IPS DF 6.9 (cell line): ENCODE measurements at places on chromosomes 1 and 21.

DNA sequence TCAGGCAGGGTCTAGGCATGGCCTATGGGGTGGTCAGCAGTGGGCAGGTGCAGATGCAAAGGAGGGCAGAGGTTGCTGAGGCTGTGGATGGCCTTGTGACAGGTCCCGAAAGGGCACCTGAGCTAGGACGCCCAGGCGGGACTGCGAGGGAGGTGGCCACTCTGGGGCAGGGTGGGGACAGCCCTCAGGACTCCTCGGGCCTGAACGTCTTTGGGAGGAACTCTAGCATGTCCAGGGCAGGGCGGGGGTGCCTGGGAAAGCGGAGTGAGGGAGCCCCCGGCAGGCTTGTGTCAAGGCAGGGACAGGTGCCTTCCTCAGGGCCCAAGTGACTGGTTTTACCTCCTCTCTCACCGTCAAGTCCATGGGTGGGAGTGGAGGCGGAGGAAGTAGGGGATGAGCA is 125.4 kb upstream of the WNT4 start:
- no peak for DNase-seq

GRCh38 chr1:109399326-109399957 is 1.7 kb upstream of the SORT1 start:
- no peak for DNase-seq

DNA sequence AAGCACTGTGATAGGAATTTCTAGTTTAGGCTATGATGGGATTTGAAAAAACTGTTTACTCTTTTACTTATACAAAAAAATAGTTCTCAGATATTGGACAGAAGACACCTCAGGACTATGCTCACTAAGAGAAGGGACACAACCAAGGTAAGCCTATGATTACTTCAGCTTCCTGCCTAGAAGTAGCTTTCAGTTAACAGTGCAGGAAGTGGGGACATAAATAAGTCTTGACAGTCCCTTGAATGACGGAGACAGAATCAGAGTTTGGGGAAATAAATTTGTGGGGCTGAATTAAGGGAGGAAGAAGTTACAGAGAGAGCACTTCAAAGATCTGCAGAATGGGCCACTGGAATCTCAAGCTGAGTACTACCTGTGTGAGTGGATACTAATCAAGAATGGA is 53.8 kb upstream of the OLFM3 start:
- DNase-seq = no peak

- peak; percentile 47 for DNase-seq
These were observed 134.7 kb downstream of the KAZN start for GRCh38 chr1:14733048-14733778.

DNA sequence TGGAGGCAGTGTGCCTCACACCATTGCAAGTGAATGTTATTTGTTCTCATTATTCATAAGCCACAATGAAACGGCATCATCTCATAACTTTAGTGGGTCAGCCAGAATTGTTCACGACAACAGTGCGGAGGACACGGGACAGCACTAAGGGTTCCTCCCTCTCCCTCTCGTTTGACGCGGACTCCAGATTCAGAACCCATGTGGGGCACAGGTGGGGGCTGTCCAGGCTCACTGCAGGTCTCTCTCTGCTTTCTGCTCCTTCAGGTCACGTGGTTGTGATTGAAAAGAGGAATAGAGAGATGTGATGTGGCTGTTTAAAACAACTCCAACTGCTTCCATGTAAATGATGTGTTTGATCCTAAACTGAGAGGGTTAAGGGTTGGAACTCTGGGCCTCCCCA is 13.5 kb downstream of the RUNX1 start:
- no peak for DNase-seq

GRCh38 chr1:18532390-18533170 is 51.9 kb downstream of the KLHDC7A start:
- DNase-seq = no peak

DNA sequence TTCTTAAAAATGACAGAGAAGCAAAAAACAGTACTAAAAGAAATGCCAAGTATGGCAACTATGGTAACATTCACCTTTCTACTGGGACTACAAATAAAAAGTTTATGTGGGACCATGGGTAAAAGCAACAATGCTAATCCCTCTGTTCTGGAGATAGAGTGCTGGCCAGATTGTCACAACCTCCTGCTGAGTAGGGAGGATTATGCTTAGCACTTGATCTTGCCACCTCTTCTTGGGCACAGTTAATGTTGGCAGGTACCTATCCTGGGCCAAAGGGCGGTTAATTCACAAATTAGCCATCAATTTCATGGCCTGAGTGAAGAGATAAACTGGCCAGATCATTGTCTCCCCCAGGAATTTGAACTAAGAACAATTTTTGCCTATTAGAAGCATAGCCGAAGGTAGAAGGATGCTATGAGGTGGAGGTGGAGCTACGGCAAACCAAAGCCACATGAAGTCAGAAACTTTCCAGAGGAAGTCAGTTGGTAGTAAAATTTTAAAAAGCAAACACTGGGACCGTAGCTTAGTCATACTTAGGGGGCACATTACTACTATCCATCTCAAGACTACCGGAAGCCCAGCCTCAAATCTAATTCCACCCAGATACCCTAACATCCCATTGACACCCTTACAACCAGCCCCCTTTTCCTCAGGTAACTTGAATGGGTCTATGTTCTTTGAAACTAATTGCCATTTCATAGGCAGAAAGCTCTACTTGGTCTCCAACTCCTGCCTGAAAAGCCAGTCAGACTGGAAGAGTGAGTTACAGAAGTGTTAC is 2.7 kb downstream of the SCYL3 start:
- no peak for DNase-seq

DNA sequence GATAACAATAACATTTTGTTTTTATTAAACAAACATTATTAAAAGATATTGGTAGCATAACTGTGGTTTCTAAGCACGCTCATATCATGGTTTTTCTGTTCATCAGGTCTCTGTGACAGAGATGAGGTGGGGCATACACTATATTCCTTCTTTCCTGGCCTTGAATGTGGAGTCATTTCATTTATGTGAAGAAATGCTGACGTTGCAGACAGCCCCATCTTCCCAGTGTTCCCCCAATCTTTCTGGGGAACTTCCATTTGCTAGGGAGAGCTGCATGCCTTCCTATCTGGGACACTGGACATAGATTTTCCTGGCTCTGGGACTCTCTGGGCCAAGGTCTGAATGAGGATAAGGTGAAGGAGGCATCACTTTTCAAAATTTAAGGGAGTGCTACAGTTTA is 30.4 kb downstream of the PIGM start:
- no peak for DNase-seq

DNA sequence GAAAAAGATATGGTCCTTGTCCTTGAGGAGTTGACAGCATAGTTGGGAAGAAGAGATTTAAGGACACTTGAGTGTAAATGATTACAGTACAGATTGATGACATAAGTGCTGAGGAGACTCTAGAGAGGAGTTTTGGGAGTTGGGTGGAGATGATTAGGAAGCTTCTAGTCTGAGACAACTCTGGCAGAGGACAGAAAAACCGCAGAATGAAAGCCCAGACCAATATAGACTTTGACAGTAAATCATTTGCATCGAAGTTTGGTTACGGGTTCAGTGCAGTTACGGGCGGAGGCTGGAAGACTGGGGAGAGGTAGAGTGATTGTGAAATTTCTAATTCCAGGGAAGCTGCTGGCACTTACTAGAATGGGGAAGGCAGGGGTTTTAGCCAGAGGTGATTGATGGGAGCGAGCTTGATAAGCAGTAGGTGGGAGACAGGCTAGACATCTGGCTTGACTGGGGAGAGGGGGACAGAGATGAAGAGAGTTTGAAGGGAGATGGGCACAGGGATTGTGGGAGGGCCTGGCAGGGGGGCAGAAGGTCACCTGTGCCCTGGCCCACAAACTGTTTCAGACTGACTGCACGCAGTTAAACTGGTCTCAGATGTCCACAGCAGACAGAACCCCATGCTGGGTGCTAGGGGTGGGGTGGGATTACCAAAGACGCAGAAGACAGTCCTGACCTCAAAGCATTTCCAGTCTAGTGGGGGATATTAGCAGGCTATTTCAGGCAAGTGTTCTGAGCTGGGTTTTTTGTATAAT is 20.1 kb downstream of the SH2D2A start:
- DNase-seq = no peak

DNA sequence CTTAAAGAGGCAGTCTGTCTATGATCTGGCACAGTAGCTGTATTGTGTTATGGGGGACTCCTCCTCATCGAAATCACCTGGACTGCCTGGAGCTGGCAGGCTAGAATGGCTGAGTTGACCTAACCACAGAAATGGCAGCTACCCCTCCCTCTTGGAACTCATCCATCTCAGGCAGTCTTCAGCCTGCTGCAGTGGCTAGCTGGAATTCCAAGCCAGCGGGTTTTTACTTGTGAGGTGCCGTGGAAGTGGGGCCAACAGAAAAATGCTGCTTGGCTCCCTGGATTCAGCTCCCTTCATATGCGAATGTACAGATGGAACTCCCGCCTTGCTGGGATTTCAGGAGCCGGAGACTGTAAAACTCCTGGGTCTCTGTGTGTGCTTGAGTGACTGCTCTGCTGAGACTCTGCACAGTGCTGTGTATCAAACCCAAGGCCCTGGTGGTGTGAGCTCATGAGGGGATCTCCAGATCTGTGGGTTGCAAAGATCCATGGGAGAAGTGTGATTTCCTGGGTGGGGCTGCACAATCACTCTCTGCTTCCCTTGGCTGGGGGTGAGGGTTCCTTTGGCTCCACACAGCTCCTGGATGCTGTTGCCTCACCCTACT is 316.9 kb downstream of the CTH start:
- no peak for DNase-seq

- no peak for DNase-seq
These were observed 30.2 kb upstream of the RNF187 start for GRCh38 chr1:228457017-228457395.

DNA sequence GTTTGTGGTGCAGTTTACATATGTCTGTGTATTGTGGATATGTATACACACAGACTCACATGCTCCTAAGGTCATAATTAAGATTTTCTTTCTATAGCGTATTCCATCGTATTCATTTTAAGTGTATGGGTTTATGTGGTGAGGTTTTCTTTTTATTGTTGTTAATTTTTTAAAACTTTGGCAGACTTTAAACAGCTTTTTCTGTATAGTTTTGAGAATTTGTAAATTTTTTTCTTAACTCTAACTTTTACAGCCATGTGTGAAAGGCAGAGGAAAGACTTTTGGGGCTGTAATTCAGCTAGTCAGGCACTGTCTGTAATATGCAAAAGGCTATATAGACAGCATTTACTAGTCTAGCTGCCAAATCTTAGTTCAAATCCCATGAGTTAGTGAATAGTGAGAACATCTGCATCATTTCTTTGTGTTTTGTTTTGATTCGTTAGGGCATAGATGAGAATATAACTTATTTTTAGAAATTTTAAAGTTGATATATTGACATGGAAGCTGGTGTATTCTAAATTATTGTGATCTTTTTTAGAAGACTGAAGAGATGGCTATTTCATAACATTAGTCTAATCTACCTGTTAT is 2.3 kb downstream of the MAGI3 start:
- DNase-seq = no peak

GRCh38 chr1:995665-996633 is 3.9 kb downstream of the HES4 start:
- no peak for DNase-seq

- DNase-seq = no peak
These were observed 544.8 kb upstream of the CAMK1G start for GRCh38 chr1:209038735-209039134.

DNA sequence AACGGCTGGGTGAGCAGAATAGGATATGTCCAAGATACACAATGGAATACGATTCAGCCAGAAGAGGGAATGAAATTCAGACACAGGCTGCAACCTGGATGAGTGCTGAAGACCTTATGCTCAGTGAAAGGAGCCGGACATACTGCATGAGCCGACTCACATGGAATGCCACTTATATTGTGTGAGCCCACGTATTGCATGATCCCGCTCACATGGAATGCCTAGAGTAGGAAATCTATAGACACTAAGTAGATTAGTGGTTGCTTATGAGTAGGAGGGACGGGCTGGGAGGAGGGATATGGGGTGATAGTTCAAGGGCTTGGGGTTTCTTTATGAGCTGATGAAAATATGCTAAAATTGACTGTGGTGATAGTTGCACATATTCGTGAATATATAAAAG is 26.8 kb downstream of the TMPRSS2 start:
- DNase-seq = no peak

GRCh38 chr1:154953611-154954038 is 2.3 kb downstream of the PBXIP1 start:
- no peak for DNase-seq

DNA sequence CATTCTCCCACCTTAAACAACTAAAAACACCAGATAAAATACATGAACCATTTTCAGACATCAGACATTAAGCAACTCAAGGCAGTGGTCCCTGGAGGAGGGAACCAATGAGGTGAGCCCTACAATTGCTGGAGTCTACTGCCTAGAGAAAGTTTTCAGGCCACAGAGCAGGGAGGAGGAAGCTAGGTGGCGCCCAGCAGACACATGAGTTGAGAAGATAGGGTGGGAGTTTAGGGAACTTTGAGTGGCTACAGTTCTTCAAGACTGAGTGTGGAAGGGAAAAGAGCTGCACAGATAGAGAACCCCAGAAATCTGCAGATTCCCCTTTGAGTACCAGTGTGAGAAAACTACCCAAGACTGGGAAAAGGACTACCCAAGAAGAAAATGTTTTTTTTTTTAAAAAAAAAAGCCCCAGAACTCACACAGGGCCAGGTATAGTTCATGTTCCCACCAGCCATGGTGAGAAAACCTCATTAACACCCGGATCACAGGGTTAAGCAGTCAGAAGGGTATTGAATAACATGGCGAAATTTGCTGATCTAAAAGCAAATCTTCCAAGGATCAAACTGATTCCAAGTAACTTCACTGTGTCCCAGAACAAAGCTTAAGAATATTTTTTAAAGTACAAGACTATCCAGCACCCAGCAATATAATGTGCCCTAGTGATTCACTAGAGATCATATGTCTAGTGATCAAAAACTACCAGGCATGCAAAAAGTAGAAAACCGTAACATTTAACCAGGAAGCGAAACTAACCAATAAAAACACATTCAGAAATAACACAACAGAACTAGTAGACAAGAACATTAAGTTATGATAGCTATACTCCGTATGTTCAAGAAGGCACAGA is 12.0 kb downstream of the ALDH9A1 start:
- DNase-seq = no peak

GRCh38 chr1:200281201-200281835 is 128.5 kb downstream of the ZNF281 start:
- no peak for DNase-seq

GRCh38 chr21:38570596-38570995 is 72.3 kb upstream of the ERG start:
- DNase-seq = no peak

GRCh38 chr1:200488375-200489165 is 78.7 kb upstream of the ZNF281 start:
- no peak for DNase-seq

DNA sequence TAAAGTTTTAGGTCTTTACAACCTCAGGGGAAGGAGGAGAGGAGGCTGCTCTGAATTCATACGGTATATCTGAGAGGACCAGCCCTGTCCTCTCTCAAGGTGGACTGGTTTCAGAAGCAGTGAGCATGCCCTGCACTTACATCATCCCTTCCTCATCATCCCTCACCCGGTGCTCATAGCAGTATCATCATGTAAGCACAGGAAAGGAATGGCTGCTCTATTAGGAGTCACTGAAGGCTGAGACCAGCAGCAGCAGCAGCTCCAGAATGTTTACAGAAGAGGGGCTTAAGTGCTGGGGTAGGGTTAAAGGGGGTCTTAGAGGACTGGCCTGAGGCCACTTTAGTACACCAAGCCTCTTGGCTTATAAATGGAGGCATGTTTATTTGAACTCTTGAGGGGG is 185.9 kb downstream of the AK5 start:
- no peak for DNase-seq

- DNase-seq = no peak
These were observed 210.9 kb downstream of the LTN1 start for GRCh38 chr21:28781602-28782276.

- no peak for DNase-seq
These were observed 3.7 kb upstream of the BGLAP start for GRCh38 chr1:156238248-156238647.

GRCh38 chr1:1596493-1597274 is 3.3 kb downstream of the FNDC10 start:
- no peak for DNase-seq
